ENCODE measurements at places on chromosomes 12 and 14.

DNA sequence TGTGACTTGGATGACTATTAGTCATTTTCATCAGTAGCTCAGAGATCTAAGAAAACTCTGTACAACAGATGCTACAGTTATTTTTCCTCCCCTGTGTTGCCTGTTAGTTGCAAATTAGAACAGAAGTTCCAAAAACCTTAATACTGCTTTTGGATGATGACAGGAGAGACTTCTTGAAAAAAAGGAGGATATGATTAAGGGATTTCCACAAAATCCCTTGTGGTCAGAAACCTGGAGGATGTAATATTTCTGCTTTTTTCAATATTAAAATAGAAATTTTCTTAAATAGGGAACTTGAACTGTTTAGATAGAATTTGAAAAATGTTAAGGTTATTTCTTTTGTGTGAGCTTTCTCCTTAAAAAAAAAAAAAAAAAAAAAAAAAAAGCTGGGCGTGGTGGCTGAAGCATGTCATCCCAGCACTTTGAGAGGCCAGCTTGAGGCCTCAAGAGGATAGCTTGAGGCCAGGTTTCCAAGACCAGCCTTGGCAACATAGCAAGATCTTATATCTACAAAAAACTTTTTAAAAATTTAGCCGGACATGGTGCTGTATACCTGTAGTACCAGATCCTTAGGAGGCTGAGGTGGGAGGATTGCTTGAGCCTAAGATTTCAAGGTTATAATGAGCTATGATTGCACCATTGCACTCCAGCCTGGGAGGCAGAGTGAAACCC lies 14.1 kb downstream of the CMAS start:
- no peak for DNase-seq

DNA sequence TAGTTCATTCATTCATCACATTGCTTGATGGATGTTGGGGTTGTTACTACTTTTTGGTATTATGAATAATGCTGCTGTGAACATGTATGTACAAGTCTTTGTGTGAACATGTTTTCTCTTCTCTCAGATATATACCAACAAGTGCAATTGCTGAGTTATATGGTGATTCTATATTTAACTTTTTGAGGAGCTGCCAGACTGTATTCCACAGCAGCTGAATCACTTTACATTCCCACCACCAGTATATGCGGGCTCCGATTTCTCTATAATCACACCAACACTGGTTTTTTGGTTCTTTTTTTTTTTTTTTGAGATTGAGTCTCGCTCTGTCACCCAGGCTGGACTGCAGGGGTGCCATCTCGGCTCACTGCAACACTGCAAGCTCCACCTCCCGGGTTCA lies 22.2 kb upstream of the PLEKHG6 start:
- no peak for DNase-seq

DNA sequence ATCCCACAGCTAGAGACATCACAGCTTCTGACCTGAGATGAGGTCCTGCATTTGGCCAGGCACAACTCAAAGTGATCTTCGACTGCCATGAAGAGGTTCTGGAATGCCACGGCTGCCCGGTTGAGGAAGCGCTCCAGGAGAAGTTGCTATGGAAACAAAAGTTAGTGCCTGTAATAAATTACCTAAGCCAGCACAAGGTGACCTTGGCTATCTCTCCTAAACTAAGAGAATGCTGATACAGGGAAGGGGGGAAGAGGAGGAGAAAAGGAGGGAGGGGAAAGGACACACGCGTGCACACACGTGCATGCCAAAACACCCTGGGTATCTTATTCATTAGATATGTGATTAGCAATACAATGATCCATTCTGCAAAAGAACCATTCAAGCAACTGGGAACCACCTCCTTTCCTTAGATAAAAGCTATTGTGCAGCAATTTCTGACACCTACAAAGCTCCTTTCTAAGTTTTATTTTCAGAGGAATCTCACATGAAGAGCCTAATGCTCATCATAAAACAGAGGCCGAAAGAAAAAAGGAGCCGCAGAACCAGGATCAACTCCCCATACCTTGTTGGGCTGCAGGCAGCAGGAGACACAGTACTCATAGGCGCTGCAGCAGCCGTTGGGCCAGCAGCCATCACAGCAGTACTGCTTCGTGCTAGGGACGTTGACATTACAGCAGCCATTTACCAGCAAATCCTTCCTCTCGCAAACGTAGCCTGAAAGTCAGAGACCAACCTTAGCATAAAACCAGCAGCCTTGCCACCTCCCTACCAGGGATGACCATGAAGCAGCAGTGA lies 17.9 kb downstream of the SPRING1 start:
- DNase-seq, result no peak

DNA sequence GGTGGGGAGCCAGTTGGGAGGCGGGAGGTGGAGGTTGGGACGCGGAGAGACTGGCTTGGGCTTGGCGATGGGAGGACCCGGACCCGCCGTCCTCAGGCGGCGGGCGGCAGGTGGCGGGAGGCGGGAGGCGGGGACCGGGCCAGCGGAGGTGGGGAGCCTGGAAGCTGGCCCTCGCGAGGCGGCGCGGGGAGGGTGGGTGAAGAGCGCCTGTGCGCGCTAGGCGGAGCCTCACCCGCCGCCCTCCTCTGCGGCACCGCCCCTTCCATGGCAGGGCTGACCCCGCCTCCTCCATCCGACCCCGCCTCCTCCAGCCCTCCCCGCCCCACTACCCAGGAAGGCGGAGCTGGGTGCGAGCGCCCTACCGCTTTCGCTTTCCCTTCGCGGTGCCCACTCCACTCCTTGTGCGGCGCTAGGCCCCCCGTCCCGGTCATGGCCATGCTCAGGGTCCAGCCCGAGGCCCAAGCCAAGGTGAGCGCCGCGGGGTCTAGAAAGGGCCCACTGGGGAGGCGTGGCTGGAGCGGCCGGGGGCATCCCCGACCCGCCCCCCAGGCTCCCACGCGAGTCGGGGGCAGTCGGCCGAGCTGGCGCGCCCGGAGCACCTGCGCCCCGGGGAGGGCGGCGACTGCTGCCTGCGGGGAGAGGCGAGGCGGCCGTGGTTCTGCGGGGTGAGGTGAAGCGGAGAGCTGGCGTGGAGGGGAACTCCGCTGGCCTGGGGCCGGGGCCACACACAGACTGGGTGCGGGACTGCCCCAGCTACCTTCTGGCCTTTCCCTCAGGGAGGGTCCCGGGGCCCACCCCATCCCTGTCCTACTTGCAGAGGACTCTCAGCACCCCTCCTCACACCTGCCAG lies at the start of gene PSME1:
Gene PSME1, plus strand, starts transcription at position 361 of the 850 bp plus-strand sequence. Its CDS starts 69 bp downstream, at position 430.
- peak; percentile 95 for DNase-seq

Measured in NCI-H82 (cell line).